ENCODE measurements at places on chromosomes 1 and 21.

DNA sequence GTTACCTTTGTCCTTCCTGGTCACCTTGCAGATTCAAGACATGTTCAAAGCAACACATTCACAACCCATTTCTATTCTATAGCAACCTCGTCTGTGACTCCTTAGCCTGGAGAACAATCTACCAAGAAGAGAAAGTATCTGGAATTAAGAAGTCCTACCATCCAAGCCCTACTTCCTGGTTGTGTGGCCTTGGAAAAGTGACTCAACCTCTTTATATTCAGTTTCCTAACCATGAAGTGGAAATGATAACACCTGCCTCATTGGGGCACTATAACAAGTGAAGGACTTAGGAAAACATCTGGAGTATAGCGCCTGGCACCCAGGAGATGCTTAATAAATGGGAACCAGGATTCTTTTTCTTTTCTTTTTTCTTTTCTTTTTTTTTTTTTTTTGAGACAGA is 36.5 kb upstream of the SRRM1 start:
- no peak for DNase-seq

GRCh38 chr1:205921570-205921909 is 21.7 kb downstream of the SLC26A9 start:
- no peak for DNase-seq

DNA sequence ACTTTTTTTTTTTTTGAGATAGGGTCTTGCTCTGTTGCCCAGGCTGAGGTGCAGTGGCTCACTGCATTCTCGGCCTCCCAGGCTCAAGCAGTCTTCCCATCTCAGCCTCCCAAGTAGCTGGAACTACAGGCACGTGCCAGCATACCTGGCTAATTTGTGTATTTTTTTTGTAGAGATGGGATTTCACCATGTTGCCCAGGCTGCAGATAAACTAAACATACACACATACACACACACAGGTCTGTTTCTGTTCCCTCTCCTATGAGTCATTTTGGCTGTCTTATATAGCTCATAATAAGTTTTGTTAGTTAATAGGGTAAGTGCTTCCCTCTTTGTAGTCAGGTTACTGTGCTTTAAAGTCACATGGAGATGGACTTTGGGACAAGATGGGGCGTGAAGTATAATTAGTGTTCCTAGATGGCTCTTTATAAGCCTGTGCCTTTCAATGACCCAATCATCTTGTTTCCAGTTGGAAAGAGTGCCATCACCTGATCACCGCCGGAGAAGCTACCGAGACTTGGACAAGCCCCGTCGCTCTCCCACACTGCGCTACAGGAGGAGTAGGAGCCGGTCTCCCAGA is 9.1 kb downstream of the PRPF38A start:
- DNase-seq: no peak

- DNase-seq: no peak
Measured at GRCh38 chr1:235504122-235504493, at the start of gene B3GALNT2. TSS of gene B3GALNT2 (minus strand) at chr1:235504452. CDS start at chr1:235504252, 200 bp downstream.

- DNase-seq: no peak
Measured at GRCh38 chr1:77347646-77348045, 65.8 kb downstream of the AK5 start.

GRCh38 chr1:79777481-79778219 is 771.1 kb upstream of the ADGRL4 start:
- no peak for DNase-seq

- DNase-seq: peak; percentile 64
Measured at GRCh38 chr1:208834381-208835096, 590.4 kb upstream of the PLXNA2 start.

DNA sequence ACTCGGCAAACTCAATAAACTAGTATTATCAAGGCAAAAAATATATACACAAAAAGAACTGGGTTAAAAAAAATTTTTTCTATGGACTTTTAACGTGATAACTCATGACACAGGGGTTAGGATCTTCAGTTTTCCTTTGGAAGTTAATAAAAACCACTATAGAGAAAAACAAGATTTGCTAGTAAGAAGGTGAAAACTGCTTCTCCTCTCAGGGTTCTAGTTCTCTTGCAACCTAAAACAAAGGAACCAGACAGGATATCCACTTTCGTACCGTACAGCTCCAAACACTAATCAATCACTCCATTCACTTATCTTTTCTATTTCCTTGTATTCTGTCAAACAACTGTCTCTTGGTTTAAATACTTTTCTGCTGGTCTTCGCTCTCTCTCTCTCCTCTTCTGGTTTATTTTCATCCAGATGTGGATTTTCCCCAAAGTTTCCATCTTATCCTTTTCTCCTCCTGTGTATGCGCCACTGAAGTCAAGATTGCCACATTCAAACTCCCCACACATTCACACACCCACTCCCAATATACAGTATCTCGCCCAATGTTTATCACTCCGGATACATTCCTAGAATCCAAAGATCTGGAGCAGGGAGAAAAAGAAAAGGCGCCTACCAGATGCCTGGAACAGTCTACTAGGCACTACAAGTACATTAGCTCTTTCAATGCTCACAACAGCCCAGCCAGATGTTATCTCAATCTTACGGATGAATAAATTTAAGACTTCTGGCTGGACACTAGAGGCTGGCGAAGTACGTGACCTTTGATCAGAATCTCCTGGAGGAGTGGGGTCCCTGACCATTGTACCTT is 775 bp upstream of the PRPF38B start:
- DNase-seq: no peak

DNA sequence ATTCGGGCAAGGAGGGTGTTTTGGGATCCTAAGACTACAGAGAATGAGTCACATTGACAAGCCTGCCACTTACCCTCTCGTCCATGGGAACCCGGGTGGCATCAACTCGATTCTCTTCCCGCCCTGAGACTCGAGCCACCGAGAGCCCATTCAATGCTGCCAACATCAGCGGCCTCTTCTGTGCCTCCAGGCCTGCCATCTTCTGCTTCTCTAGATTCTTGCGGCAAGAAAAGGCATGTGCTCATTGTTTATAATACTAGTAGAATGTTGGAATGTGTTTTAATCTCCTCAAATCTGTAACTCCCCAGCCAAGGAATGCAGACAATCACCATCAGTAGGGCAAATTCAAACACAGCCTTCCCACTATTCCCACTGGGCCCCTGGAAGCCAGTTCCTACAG is 96.9 kb downstream of the SMYD2 start:
- no peak for DNase-seq

DNA sequence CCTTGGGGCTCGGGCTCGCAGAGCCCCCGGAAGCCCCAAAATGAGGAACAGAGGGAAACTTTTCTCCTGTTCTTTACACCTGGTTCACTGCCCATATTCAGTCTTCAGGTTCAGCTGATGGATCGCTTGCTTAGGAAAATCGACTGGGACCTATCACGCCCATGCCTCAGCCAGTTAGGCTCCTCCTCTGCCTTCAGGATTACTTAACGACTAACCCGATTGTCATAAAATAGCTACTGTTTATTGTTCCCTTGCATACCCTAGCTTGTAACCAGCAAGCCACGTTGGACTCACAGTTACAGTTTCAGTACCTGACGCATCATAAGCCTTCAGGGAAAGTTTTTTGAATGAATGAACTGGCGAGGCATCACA is 692 bp downstream of the TARDBP start:
- no peak for DNase-seq

- no peak for DNase-seq
Measured at GRCh38 chr1:53324728-53325297, 3.1 kb downstream of the LRP8 start.

GRCh38 chr1:7533006-7533405 is 238.1 kb upstream of the VAMP3 start:
- DNase-seq: no peak

GRCh38 chr21:43295066-43295958 is 126.5 kb downstream of the CRYAA start:
- no peak for DNase-seq

DNA sequence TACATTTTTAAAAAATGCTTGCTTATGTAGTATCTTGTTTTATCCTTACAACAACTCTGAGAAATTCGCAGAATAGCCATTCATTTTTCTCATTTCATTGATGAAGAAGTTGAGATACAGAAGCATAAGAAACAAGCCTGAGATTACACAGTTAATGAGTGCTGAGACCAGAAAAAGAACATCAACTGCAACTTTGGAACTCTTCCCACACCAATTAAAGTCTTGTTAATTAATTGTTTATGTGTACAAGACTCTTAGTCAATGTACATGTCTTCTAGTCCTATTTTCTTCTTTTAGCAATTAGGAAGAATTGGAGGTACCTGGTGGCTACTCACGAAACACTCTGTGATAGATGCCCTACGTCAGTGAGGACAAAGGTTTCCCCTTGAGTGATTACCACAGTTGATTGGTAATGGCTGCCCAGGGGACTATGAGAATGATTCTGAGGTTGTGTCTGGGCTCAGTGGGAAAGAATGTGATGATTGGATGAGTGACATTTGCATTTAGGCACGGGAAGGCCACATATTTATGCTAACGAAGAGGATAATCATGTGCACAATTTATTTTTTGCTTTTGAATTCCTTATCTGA is 187.4 kb upstream of the KCNK2 start:
- DNase-seq: no peak

- DNase-seq: no peak
Measured at GRCh38 chr1:113391649-113392271, 1.4 kb downstream of the MAGI3 start.

DNA sequence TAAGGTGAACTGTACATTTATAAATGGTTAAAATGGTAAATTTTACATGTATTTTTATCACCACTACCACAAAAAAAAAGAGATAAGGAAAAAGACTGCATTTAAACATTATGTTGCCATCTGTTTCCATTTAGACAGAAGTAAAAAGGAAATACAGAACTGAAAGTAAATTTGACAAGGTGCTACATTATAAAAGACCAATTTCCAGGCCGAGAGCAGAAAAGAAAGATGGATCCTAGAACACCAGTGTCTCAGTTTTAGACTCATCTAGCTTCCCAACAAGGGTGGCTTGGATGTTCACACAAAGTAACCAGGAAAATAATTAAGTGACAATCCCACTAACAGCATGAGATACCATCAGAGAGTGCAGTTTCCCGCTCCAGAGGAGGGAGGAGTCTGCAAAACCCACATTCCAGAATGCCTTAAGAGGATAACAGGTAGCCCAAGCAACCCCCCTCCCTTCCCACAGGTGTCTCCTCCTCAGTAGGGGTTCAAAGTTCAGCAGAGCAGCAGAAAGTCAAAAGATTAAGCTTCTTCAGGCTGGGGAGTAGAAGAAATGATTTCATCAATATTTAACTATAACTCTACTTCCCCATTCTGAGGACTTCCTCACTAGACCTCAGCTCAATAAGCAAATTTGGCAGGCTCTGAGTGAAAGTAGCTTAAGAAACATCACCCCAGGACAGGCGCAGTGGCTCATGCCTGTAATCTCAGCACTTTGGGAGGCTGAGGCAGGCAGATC is 11.8 kb downstream of the TPM3 start:
- no peak for DNase-seq

GRCh38 chr1:232675260-232675659 is 45.3 kb upstream of the SIPA1L2 start:
- no peak for DNase-seq

- no peak for DNase-seq
Measured at GRCh38 chr1:66244429-66244828, 289.5 kb upstream of the SGIP1 start.

All from left renal cortex interstitium (tissue), 4 donors.